ENCODE measurements at places on chromosomes 11 and 22.

GRCh38 chr11:118142809-118143208 lies 9.8 kb downstream of the SCN4B start:
- no peak for DNase-seq

DNA sequence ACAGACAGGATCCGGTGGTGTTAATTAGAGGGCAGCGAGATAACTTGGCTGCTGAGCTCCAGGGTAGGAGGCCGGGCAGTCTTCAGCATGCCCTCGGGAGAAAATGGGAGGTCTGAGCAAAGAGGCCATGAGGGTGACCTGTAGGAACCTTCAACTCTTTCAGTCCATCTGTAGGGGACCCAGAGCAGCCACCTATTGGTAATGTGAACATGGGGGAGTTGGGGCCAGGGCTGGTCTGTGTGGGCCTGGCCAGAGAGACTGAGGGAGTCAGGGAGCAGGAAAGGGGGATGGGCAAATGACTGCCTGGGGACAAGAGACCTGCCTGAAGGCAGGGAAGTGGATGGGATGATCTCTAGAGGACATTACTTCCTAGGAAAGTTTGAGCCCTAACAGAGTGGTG lies 101.0 kb upstream of the NNMT start:
- no peak for DNase-seq

DNA sequence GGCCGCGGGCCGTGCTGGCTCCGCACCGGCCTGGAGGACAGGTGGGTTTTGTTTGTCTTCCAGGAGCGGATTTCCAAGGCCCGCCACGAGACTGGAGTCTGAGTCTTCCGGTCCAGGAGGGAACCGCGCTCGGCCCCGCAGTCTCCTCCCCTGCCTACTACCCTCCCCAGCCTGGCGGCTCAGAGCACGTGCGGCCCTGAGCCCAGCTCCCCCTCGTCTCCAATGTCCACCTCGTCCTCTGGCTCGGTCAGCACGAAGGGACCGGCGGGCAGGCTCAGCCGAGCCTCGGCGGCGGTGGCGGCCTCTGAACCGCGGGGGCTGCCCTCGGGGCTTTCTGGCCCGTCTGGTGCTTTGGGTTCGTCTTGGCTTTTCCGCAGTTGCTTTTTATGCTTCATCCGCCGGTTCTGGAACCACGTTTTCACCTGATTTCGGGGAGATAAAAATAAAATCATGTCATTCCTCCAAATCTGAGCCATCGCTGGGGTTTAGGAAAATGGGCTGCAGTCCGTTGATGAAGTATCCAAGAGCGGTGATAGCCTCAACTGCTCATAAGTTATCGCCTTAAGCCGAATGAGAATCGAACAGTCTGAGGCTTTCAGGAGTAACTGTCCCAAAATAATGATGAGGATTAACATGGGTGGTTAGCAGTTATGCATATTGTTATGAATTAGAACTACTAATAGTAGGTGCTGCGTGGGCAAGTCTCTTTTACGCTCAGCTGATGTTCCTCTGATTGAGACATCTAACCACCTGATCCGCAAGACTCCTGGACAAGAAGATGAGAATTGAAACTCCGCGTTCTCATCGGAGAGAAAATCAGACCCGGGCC lies 4.0 kb downstream of the BSX start:
- DNase-seq, result no peak

GRCh38 chr11:1167256-1167655 lies 9.5 kb downstream of the MUC5AC start:
- DNase-seq, result no peak

- no peak for DNase-seq
Observed at GRCh38 chr11:3058753-3059664, 1.8 kb upstream of the CARS1 start.

GRCh38 chr11:104043678-104044239 lies 7.3 kb downstream of the DDI1 start:
- no peak for DNase-seq

DNA sequence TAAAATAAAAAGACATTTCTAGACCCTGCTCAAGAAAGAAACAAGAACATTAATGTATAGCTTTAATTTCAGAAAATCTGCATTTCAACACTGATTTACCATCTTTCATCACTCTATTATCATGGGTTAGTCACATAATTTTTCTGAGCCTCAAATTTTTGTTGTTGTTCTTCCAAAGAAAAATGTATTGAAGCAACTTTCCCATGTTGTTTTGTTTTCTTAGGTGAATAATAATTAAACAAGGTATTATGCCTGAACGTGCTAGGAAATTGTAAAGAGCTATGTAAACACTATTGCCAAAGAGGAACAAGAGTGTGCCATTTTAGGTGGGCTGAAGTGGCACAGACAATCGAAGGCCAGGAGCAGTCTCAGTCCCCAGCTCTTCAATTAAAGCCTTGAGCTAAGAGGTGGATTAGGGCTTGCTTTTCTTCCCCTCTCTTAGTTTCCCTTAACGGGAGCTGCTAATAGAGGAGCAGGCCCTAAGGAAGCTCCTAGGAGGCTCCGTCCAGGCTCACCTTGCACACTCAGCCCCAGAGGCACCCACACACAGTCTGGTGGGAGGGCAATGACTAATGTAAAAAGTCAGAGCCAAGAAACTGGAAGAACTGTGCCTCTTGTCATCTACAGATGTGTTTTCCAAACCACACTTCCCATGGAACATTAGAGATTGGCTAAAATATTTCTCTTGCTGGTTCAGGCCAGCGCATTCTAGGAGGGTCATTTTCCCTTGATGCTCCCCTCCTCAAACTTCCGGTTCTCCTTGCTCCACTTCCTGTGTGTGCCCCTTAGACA lies 8.8 kb upstream of the UBASH3B start:
- DNase-seq, result no peak

DNA sequence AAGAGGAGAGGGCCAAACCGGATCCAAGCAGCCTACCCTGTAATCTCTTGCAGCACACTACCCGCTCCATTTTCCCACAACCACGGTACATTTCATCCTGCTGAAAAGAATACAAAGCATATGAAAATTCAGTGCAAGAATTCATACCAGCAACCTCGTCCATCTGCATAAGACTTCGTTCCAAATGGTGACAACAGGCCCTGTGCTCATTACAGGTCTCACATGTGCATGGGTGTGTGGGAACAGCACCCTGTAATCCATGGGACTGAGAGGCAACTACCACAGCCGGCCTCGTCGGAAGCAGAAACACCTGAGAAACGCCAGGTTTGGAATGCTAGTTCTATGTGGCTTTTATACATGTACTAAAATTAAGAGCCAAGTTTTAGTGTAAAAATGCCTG lies 52.3 kb downstream of the LARGE1 start:
- DNase-seq, result no peak

DNA sequence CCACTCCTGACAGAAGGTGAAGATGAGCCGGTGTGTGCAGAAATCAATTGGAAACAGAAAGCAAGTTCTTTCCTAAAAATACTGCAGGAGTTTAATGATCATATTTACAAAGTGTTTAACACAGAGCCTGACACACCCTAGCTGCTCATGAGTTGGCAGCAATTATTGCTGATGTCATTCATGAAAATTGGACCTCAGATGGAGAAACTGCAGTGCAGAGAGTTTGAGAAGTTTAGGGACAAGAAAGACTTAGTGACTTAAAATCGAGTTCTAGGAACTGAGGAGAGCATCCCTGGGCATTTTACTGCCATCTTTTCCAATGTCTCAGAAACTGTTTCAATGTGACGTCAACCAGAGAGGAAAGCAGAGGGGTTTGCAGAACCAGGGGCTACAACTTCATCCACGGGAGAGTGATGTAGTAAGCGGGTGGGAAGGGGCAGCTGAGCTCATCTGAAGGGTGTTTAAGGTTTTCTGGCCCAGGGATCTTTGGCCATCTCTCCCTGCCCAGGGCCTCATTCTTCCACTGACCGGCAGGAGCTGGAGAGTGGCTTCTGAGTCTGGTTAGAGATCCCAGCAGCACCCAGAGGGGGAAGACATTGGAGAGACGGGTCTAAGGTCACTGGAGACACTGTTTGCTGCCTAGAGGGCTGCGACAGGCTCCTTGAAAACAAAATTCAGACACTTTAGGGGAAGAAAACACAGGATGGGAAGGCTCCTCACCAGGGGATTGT lies 21.1 kb upstream of the IGLL5 start:
- DNase-seq, result no peak

GRCh38 chr11:76592961-76593360 lies 77.6 kb downstream of the LRRC32 start:
- no peak for DNase-seq

GRCh38 chr11:31237819-31238760 lies 131.4 kb downstream of the DCDC1 start:
- DNase-seq, result no peak

- no peak for DNase-seq
Observed at GRCh38 chr11:133842053-133842452, 3.3 kb downstream of the SPATA19 start.

DNA sequence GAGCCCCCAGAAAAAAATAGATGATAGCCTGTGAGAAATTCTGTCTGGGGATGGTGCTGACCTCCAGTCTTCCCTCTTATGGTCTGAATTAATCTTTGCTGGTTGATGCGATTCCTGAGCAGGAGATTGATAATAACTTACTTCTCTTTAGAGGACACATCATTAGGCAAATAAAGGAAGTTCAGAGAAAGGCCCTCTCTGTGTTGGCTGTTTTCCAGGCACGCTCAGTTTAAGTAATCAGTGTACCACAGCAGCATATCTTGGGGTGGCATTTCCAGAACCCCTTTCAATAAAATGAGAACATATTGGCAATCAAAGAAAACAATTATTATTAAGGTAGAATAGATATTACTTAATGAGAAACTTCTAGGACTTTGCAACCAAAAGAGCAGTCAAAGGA lies 1129.3 kb upstream of the RAG2 start:
- DNase-seq, result no peak

DNA sequence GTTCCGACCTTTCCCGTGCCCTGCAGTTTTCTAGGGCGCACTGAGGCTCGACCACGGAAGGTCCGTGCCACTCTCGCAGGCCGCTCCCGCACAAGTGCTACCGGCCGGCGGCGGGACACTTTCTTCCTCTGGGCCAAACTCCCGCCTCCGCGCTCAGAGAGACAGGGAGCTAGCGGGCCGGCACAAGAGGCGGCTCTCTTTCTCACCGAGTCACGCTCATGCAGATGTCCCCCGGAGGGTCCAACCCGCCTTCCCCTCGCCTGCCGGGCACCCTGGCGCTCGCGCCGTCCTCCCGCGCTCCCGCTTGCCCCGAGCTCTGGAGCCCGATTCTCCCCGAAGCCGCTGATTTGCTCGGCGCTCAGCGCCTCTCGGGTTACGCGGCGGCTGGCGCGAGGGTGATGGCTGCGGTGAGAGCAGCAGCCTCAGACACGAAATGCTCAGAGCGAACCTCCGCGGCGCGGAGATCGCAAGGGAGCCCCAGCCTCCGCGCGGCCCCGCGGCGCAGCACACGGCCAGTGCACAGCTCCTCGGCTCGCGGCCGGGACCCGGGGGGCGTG lies 1.0 kb downstream of the LMO1 start:
- DNase-seq, result no peak

DNA sequence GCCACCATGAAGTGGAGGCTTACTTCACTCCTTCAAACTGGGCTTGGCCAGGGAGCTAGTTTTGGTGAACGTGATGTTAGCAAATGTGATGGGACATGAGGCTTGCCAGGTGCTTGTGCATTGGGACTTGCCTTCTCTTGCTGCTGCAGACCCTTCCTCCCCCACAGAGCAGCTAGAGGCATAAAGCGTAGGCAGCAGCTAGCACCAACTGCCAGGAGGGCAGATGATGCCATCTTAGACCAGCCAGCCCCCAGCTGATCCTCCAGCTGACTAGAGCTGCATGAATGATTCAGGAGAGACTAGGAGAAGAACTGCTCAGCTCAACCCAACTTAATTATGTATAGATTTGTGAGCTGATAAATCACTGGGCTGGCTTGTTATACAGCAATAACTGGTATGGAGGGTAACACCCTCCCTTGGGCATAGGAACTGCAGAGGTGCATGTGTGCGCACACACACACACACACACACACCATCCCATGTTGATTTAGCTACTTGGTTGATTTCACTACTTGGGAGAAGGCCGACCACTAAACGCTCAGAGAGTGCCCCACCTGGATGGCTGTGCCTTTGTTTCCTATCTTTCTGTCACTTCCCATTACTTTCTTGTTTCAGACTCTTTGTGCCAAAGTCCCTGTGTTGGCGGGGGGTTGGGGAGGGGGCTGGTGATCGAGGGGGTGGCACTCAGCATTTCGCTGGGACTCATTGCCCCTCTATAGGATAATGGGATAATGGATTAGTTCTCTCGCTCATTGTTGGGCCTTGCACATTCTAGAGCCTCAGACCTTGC lies 202.8 kb downstream of the ADAMTS15 start:
- no peak for DNase-seq

- no peak for DNase-seq
Observed at GRCh38 chr11:9462172-9462799, 1.5 kb downstream of the ZNF143 start.

- DNase-seq, result no peak
Observed at GRCh38 chr11:59271247-59271755, 58.6 kb upstream of the MPEG1 start.

- DNase-seq, result no peak
Observed at GRCh38 chr22:27995801-27996528, 76.9 kb upstream of the PITPNB start.

GRCh38 chr11:126999366-126999765 lies 1.2 kb downstream of the KIRREL3 start:
- no peak for DNase-seq

DNA sequence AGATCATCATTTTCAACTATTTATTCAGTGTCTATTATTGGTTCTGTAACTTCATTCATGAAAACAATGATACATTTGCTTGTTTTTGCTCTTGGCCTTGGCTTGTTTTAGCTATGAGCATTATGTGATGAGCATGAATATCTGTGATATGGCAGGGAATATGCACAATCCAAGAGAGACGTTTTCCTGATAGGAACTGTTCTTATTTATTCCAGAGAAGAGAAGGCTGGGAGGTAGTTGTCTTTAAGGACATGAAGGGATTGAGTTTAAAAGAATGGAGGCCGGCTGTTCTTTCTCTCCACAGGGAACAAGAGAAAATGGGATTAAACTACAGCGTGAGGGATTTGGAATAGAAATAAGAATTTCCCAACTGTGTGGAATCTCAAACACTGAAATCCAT lies 30.3 kb downstream of the BLID start:
- no peak for DNase-seq

- DNase-seq, result no peak
Observed at GRCh38 chr11:64210301-64211020, 3.9 kb downstream of the FERMT3 start.

DNA sequence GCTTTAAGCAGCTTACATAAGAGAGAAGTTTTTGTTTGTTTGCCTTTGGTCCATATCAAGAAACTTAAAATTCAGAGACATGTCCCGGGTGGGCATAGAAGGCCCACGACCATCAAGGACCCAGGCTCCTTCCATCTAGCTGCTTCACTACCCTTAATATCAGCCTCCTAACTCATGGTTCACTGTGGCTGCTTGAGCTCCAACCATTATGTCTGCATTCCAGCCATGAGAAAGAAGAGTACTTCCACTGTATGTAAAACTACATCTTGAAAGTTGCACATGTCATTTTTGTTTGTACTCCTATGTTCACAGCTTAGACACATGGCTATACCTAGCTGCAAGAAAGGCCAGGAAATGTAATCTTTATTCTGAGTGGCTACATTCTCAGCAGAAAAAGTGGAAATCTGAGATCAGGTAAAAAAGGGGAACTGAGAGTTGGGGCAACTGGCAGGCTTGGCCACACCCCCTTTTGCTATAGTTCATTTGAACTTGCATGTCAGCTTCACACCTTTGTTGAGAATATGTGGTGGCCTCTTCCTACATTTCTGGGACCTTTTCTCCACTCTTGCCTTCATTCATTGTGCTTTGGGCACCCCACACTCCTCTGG lies 81.3 kb upstream of the TP53I11 start:
- DNase-seq, result no peak

GRCh38 chr11:65489706-65490320 lies 9.0 kb upstream of the MALAT1 start:
- no peak for DNase-seq

- DNase-seq, result no peak
Observed at GRCh38 chr22:46055181-46055875, 78.4 kb upstream of the WNT7B start.
